Panc1 (cell line): ENCODE measurements at places on chromosomes 3 and 15.

DNA sequence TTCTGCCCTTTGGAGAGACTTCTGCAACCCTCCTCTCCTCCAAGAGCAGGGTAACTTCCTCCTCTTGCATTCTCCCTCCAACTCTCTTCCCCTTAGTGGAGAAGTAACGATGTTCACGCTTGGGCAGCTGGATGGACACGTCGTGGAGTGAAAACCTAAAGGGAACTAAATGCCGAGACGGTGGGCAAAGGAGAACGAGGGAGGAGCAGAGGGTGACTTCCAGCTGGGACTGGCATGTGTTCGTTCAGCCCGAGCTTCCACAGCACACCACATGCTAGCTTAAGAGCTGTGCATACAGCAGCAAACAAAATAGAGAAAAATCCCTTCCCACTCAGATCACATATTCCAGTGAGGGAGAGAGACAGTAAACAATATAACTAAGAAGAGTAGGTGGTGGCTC, 179.8 kb downstream of the SLCO3A1 start:
- no peak for DNase-seq

GRCh38 chr15:44011238-44011854, 183.7 kb downstream of the FRMD5 start:
- no peak for DNase-seq

GRCh38 chr3:52182196-52182595, 15.8 kb upstream of the ALAS1 start:
- DNase-seq, result no peak

DNA sequence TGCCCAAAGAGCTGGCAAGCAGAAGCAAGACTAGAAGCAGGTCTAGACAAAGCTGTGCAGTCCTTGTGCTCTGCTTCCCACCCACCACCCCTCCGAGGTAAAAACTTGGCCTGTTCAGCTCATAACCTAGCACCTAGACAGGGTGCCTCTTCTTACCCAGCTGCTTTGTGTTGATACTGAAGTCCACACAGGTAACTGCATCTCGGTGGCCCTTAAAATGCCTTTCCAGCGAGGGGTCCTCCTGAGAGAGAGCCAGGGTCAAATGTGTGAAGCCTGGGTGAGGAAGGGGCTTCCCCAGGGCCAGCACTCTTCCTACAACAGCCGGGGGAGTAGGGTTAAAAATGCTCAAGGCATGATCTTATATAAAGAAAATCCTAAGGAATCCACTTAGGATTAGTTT, 3.4 kb downstream of the POC1A start:
- no peak for DNase-seq

- DNase-seq, result no peak
These were observed 19.2 kb upstream of the MFGE8 start for GRCh38 chr15:88932271-88932874.

- no peak for DNase-seq
These were observed 839.5 kb downstream of the EPHA3 start for GRCh38 chr3:89946884-89947283.

DNA sequence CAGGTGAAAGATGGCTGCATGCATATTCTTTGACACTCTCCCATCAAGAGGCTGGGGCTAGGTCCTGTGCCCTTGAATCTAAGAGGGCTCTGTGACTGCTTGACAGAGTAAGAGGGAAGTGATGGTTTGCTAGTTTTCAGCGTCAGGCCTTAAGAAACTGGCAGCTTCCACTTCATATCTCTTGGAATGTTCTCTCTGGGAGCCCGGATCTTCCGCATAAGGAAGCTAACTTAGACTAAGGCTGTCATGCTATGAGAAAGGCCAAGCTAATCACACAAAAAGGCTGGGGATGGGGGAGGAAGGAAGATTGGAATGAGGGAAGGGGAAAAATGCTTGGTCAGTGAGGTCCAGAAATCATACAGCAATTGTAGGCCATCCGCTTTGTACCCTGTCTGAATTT, 50.0 kb downstream of the MB21D2 start:
- DNase-seq, result no peak

DNA sequence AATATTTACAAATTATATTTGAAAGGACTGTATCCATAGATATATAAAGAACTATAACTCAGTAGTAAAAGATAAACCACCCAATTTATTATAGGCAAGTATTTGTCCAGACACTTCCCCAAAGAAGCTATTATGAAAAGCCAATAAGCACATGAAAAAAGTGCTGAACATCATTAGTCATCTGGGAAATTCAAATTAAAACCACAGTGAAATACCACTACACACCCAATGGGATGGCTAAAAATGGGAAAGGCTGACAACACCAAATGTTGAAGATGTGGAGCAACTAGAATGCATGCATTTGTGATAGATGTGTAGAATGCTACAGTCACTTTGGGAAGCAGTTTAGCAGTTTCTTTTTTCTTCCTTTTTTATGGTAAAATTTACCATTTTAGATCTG, 147.0 kb downstream of the PDE8A start:
- DNase-seq, result no peak

GRCh38 chr15:52715411-52715810, 36.2 kb upstream of the ATOSA start:
- DNase-seq, result no peak

- no peak for DNase-seq
These were observed 301.7 kb upstream of the UMPS start for GRCh38 chr3:124428372-124429128.

GRCh38 chr15:66803182-66803729, 101.2 kb downstream of the SMAD6 start:
- DNase-seq, result peak; percentile 80

DNA sequence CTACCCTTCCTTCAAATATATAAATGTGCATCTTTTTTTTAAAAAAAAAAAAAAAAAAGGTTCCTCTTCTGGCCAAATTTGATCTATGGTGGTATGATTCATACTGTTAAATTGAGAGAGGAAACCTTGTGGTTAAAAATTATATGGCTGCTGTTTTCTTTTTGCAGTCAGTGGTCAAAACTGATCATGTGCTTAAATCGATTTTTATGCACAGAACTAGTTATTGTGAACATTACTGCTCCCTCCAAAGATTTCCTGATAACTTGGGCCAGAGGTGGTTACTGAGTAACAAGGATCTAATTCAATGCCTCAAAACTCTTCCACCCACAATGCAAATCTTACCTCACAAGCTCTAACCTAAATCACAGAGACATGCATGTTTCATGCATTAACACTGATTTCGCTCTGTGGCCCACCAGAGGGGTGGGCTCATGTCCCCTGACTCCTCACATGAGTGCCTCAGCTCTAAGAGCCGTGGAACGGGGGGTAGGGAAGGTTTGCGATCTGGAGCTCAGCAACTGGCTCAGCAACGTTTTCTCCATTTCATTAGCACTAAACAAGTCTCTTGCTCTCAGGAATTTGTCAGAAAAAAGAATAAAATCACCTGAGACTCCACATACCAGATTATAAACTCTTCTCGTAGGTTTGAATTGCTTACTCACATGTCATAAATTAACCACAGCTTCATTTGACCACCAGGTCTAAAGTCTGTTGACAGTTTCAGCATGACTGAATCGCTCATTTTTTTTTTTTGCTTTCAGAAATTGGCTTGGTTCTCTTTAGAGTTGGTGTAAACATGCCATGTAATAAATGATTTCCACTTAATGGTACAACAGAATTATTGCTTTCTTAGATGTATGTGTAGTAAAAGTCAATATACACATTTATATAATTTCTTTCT, 280.4 kb downstream of the CD47 start:
- DNase-seq, result no peak

DNA sequence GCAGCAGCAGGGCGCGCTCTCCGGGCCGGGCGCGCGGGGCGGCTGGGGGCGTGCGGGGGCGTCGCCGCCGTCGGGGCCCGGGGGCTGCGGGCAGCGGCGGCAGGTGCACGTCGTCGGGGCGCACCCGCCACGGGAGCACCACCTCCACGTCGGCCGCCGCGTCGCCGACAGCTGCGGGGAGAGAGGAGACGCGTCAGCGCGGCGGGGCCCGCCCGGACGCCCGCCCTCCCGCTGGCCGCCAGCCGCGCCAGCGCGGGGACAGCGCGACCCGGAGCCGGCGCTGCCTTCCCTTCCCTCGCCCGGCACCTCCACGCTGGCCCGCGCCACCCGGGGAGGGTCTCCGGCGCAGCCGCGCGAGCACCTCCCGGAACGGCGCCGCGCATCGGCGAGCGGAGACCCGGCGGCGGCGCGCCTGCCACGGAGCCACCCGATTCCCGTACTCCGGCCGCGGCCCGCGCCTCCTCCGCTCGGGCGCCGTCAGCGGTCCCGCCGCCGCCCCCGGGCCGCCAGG, 481 bp downstream of the ADAMTS17 start:
- DNase-seq, result no peak

DNA sequence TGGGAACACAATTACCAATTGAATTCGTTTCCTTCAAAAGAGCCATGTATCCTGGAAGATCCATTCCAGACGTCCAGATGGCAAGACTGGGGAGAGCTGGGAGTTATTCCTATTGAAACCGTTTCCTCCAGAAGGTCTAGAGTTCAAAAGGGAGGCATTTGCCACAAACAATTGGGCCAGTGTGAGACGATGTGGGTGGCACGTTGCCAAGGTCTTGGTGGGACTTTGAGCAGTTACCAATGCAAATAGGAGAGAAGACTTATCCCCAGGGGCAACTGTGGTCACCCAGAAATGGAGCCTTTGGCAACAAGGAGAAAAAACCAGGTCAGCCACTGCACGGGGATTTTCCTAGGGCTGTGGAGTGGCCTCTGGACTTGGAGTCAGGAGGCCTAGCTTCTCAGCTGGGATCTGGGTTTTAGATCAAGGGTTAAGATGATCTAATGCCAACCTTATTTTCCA, 29.6 kb upstream of the TLE3 start:
- no peak for DNase-seq

GRCh38 chr15:69997161-69997485, 100.6 kb downstream of the TLE3 start:
- no peak for DNase-seq

- no peak for DNase-seq
These were observed 71.9 kb upstream of the SPATA12 start for GRCh38 chr3:56988458-56989168.

DNA sequence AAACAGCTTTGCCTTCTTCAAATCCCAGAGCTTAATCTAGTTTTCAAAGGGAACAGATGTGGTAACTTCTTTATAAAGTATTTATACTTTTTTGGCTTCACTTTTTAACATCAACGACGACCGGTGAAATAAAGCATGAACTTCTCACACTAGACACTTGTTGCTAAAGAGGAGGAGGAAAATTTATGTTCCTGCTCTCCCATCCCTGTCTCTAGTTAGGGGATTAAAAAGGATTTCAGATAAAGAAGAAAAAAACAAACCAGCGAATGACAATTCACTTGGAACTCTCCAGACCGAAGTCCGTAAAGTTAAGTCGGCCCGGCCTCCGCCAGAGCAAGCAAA, 672 bp downstream of the NEDD4 start:
- no peak for DNase-seq

- peak; percentile 12 for DNase-seq
These were observed 25.2 kb downstream of the GOLGA6D start for GRCh38 chr15:75307778-75308390.

DNA sequence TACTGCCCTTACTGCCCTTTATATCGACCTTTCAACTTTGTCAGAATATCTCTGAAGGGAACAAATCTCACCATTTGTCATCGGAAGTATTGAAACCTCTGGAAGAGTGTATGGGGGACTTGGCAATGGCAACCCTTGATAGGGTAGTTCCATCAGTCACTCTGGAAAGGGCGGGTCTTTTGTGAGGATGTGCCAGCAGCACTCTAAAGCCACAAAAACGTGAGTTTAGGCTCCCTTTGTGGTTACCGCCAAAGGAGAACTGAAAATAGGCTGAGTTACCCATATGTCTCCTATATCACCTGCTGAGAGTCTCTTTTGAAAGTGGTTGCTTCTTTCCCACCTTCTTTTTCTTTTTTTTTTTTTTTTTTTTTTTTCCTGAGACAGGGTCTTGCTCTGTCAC, 296.8 kb upstream of the CHRM5 start:
- no peak for DNase-seq

DNA sequence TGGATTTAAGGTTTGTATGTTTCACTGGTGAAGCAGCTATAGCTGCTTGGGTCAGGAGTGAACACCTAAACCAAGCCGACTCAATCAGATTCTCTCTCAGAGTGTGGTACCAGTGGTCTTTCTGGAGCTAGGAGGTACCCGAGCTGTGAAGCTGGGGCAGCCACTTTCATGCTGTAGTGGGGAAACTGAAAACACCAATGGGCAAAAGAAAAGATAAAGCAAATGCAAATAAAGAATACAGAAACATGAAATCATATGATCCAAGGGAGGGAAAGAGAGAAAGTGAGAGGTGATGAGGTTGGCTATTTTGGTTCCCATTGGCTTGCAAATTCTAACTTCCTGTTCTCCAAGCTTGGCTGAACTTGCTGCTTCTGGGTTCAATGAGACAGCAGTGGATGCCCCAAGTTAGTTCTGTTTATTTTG, 212.3 kb upstream of the CFAP20DC start:
- no peak for DNase-seq

DNA sequence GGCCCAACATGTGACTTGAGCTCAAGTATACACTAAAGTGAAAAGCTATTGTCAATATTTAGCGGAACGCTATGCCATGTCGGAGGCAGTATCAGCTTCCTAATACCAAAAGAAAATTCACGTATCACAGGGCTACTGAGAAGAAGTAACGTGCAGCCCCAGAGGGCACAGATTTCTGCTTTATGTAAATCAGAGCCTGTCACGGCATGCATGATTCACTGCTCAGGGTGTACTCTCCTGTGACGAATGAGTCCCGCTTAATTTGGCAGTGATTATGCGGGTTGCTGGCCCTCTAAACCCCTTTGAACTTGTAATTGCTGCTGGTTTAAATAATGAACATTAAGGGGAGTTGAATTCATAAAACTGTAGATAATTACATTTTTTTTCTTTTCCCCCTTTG, 85.3 kb downstream of the MEIS2 start:
- DNase-seq, result no peak

DNA sequence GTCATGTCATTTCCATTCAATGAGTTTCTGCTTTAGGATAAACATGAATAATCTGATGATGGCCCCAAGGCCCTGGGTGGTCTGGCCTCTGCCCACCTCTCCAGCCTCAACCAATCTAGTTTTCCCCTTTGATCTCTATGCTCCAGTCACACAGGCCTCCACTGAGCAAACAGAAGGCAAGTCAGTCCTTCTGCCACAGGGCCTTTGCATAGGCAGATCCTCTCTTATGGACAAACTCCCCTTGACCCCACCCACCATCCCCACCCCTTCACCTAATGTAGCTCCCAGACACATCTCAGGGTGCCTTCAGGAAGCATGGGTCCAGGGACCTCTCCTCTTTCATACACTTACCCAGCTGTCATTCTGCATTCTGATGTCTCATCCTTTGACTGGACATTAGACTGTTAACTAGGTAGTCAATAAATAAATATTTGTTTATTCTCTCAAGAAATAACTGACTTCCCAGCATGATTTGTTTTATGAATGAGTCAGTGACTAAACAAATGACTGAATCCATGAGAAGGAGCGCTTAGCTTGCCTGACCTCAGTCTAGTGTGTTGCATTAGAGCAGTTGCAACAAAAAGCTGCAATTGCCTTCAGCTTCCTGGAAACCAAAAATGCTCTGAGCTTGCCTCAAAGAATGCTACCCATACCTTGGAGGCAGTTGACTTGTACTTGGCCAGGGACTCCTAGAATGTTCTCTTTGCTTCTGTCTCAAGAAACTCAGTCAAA, 386.6 kb upstream of the WNT5A start:
- peak; percentile 71 for DNase-seq
